ENCODE measurements at places on chromosomes 5 and 9.

DNA sequence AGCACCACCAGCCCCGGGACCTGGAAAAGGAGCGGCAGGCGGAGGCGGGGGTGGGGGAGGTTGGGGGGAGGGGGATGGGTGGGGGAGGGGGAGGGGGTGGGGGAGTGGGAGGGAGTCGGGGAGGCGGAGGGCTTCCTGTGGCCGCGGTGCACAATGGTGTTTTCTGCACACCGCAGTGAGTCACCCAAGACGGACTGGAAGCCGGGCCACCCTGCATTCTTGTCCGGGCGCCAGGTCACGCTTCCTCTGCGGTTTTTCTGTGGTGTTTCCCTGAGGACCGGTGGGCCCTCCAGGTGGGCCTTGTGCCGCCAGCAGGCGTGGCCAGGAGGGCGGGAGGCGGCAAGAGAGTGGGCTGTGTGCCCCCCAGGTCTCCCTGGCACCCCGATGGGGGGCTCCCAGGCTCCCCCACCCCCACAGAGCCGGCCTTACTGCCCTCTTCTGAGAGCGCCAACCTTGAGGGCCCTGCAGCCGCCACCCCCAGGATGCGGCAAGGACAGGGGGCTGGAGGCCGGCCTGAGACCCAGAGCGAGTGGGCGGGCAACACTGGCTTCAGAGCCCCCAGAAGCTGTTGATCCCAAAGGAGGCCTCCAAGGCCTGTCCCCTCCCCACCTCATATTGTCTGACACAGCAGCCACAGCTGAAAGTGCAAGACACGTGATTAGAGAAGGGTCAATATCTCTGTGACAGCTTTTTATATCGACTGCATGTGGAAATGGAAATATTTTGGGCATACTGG is 11.1 kb downstream of the EXD3 start:
- peak; percentile 27 for DNase-seq

DNA sequence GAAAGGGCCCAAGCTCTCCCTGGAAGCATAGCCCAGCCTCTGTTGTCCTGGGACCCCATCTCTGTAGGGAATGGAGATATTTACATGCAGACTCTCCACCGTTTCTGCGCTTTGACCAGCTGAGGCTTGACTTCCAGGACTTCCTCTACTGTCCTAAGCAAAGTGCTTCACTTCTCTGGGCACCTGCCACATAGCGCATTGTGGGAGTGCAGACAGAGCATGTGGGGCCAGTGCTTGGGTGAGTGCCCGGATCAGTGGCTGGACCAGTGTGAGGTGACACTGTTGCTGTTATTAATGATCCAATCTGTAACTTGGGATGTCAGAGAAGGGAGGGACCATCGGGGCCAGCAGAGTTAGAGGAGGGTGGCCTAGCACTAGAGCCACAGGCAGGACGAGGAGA is 10.5 kb downstream of the CXCL14 start:
- no peak for DNase-seq

- DNase-seq: no peak
These were observed 24.6 kb downstream of the RFK start for GRCh38 chr9:76369583-76369982.

DNA sequence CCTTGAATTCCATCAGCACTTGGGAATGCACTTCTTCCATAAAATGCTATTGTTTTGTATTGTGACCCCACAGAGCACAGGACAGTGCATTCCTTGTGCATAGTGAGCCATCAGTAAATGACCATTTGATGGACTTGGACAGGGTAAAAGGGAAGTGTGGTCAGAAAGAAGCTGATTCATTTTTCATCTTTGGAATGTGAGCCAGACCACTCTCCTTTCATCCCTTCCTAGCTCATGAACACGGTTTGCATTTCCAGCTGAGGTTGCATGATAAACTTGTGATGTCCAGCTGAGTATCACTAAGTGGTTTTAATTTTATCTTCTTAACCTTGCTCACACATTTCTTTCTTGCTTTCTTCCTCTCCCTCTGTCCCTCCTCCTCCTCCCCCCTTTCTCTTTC is 101.3 kb downstream of the NUDT12 start:
- DNase-seq: no peak

GRCh38 chr9:17750269-17750668 is 171.4 kb downstream of the SH3GL2 start:
- no peak for DNase-seq

GRCh38 chr5:129770024-129770820 is 22.3 kb downstream of the MINAR2 start:
- no peak for DNase-seq

DNA sequence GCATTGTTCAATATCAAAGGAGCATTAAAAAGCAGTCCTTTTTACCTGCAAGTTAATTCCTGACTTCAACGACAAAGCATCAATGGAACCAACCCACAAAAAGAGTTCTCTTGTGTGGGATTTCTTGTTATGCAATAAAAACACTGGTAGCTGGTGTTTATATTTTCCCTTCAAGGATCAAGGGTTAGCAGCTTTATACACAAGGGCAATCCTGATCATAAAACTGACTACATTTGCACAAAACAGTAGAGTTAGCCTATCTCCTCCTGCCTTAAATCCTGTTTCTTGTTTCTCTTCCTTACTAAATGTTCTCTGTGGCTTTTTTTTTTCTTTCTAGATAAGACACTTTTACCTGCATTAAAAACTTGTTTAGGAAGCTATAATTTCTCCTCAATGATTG is 306.4 kb downstream of the SLCO4C1 start:
- no peak for DNase-seq

DNA sequence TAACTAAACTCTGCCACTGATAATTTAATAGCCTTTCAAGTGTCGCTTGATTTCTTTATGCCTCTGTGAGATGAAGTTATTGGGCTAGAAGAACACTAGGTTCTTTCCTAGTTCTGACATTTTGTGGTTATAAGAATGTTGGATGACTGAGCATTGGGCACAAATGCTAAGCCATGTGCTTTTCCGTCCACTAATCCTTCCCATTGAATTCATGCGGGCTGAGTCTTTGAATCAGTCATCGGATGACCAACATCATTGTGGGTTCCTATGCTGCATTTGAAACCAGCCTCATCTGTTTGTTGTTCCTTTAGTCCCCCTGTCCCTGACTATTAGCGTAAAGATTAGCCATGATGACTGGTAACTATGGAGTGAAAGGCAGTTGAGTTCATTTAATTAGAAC is 58.5 kb downstream of the ALDH1A1 start:
- DNase-seq: no peak

GRCh38 chr9:76438841-76439588 is 20.0 kb upstream of the GCNT1 start:
- DNase-seq: no peak

GRCh38 chr9:34332076-34332964 is 3.0 kb downstream of the NUDT2 start:
- DNase-seq: no peak

DNA sequence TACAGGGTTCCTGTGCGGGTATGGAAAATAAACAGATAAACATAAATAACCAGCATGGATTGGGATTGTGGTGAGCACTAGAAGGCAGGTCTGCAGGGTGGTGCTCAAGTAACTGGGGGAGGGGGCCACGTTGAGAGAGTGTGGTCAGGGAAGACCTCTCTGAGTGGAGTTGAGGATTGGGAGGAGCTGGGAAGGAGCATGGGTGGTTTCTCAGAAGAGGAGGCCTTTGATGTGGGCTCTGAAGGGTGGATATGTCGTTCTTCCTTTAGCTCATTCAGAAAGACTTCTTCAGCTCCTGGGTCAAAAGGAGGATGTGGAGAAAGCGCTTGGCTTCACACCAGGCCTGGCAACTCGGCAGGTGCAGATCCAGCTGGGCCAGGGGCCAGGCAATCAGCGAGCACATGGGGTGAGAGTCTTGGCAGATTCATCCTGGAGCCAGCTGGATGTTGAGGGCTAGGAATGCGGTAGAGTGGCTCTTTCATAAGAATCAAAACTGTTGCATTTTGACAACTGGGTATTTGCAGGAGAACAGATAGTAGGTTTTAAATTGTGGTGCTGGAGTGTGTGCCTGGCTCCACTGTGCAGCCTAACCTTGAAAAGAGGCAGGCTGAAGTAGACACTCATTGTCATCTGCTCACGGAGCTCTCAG is 71.7 kb downstream of the PCSK5 start:
- DNase-seq: no peak

DNA sequence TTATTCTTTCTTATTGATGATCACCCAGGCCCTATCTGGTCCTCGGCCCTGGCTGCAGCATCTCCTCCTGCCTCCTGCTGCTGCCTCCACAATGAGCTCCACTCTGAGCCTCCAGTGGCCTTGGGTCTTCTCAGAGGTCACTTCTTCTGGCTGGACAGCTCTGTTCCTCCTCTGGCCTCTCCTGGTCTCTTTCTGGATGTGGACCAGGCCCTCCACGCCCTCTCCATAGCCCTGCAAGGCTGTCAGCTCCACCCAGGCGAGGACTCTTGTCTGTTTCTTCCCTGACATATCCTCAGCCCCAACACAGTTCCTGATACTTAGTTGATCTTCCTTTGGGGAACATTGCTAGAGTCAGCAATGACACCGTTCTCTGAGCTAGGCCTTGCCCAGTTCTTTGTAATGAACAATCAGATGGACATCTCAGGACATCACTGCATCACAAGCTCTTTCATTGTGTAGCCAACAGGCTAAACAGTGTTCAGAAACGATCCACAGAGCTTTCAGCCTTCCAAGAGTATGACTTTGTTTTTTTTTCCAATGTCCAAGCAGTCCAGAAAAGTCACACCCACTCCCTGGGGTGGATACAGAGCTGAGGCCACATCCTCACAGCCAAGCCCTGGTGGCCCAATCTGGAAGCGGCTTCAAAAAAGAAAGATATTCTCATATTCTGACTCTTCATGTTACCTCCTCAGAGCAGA is 62.5 kb upstream of the DNAH5 start:
- no peak for DNase-seq

DNA sequence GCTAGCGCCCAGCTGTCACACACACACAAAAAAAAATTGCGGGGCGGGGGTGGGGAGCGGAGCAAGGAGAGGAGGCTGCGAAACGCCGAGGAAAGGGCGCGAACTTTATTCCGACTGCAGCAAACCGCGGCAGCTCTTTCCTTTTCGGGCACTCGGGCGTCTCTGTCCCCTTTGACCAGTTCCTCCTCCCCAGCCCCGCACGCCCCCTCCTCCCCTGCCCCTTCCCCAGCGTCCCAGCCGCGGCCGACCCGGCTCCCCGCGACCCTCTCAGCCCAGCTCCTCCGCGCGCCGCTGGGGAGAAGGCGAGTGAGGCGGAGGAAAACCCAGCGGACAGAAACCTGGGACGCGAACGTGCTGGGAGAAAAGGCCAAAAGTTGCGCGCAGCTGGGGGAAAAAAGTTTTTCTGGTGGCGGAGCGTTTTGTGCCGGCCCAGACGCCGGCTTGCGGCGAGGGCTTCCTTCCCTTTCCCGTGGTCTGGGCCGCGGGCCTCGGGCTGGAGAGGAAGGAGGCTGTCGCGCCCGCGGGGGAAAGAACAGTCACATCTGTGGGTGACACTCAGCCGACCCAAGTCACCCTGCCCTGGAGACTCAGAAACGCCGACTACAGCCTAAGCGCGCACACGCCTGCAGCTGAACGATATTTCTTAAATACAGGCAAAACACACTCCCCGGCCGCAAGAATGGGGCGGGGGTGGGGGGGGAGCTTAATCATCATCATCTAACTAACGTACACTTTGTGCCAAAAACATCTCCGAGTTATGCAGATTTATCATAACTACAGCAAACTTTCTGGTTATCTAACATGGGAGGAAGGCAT is 1.1 kb upstream of the BNC2 start:
- DNase-seq: peak; percentile 8

DNA sequence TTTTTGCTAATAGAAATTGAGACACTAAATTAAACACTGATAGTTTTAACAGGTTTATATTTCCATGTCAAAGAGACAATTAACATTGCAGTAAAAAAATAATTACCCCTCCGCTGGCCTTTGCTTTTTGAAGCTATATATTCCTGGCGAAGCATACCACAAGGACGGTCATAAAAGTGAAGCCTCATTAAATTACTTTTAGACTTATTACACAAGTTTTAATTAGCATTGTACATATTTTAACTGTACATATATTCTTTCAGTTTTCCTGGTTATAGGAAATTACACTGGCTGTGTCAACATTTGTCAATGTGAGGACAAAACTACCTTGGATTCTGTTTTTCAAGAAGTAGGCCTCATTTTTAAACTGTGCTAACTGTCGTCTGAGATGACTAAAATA is 1.2 kb downstream of the CDKN2A start:
- no peak for DNase-seq

DNA sequence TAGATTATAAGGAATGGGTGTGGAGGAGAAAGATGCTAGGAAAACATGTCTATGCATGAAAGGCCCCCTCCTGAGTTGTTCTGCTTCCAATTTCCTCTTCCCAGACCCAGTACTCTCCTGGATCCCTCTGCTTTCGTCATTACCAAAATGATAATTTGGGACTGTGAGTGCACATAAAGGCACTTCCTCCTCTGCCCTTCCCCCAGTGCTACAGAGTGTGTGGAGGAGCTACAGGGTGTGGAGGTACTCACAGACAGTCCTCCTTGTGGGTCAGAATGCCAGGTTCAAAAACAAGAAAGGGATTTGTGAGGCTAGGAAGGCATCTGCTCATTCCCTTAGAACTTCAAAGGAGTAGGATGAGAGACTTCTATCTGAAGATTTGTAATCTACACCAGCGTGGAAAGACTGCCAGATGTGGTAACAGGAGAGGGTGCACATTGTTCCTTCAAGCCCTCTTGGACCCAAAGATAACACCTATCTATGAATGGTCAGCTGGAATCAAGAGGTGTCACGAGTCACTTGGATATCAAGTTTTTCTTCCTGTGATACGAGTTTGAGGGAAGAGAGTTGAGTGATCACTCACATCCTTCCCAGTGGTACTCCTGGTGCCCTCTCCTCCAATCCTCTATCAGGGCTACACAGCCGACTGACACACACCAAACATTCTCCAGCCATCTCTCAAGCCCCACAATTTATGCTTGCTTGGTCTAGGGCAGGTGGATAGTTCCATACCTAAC is 201.1 kb downstream of the EPB41L4A start:
- DNase-seq: no peak

DNA sequence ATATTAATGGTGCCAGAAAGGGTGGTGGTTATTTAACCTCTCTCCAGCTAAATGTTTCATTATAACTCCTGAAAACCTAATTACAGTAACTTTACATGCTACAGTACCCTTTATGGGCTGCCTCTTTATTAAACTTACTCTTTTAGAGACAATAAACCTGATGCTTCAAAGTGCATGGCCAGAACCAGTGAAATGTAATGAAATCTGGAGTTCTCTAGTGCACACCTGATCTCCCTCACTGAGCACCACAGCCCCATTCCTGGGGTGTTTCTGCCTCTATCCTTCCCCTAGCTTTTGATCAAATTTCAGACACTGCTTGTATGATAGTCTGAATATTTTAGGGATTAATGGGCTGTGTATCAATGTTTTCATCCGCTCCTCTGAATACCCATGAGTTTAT is 306.5 kb upstream of the WWC1 start:
- no peak for DNase-seq

GRCh38 chr5:35608881-35609779 is 8.5 kb upstream of the SPEF2 start:
- DNase-seq: no peak

DNA sequence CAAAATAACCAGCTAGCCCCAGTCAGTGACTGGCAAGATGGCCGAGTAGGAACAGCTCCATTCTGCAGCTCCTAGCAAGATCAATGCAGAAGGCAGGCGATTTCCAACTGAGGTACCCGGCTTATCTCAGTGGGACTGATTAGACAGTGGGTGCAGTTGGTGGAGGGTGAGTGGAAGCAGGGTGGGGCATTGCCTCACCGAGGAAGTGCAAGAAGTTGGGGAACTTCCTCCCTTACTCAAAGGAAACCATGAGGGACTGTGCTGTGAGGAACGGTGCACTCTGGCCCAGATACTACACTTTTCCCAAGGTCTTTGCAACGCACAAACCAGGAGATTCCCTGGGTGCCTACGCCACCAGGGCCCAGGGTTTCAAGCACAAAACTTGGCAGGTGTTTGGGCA is 9.6 kb upstream of the BTNL8 start:
- DNase-seq: no peak

GRCh38 chr9:105886136-105886535 is 191.8 kb downstream of the TMEM38B start:
- no peak for DNase-seq

All from stimulated activated CD8-positive, alpha-beta memory T cell treated with anti-CD3 and anti-CD28 coated beads, Interleukin-2, amount 100 ng/mL, for 1 hour (primary cell).